ENCODE measurements at places on chromosomes 3 and 15. TPM values are rescaled to one million over a fixed set of nuclear protein-coding genes. Genes with fewer than 3 reads are reported as not detected.

DNA sequence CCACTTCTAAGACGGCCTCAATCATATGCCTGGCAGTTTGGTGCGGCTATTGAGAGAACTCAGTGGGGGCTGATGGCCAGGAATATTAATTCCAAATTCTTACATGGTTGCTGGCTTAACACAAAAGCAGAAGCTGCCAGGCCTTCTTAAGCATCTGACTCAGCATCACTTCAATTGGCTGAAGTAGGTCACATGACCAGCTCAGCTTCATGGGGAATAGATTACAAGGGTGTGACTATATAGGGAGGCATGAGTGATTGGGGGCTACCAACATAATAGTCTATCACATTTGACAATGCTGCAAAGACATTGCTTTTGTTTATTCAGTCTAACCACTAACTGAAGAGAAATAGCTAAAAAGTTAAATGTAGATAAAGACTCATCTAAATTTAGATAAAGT, 101.6 kb upstream of the ANKRD28 start:
- DNase-seq: no peak

- peak; percentile 60 for DNase-seq
Measured at GRCh38 chr15:85667491-85668424, 127.0 kb downstream of the KLHL25 start.

DNA sequence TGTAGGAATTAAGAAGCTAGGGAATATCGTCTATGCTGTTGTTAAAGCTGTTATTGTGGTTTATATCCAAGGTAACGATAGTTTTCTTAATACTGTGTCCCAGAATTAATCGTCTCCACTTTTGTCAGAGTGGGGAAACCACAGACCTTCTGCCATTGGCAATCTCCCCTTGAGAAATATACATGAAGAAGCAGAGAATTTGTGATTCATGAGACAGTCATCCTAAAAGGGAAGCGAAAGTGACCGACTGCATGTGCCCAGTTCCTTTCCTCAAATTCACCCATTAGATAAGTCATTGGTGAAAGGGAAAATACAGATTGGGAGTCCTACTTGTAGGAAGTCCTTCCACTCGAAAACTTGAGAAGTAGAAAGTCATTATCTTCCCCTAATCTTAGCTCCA, 26.6 kb downstream of the DIPK2A start:
- no peak for DNase-seq

- no peak for DNase-seq
Measured at GRCh38 chr15:35062738-35063099, 22.4 kb downstream of the NANOGP8 start.

DNA sequence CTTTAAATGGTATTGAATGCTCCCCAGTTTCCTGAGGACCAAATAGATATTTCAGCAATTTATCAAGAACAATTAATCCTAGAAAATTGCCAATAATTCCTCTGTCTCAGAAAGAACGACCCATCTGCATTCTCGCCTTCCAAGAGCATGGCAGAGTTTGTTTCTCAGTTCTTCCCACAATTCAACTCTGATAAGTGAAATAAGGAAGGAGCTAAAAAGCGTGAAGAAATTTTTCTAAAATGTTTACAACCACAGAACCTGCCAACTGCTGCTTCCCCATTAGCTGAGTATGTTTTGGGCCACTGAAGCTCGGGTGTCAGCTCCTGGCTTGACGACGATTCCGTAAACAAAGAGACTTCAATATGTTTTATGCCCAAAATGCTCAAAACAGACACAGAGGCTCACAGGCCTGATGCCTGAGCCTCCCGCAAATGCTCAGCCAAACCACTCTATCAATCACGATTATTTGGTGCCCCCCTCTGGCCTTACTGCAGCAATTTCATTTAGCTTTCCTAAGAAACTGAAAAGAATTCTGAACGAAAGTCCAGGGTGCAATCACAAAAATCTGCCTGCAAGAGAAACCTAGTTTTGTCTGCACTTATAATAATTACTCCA, 259.2 kb upstream of the CCDC54 start:
- peak; percentile 86 for DNase-seq

DNA sequence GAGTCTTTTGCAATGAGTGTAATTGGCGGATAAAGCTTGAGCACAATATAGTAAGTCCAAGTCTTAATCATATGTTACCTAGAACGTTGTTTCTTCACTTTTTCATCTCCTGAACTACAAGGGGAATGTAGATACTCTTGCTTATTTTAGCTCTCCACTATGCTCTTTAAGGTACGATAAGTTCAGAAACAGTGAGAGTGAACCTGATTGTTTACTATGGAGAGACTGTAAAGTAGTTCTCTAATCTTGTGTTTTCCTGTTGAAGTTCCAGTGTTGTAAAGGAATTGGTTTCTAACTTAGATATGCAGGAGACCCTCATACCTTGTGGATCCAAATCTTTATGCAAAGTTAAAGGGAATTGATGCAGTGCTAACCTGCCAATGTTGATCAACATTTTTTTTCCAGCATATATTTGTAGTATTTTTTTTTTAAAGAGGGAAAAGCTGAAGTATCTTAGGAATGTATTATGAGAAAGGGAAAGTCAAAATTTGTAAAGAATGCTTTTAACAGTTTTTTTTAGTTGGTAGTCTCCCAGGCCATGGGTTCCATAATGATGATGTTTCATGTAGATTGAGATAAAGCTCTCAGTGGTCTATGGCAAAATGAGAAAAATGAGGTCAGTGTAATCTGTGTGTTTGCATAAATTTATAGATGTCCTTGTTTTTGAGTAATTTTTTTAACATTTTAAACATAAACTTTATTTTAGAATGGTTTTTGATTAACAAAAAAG, 14.9 kb downstream of the ATP11B start:
- DNase-seq: no peak

GRCh38 chr3:5929027-5929426, 741.5 kb downstream of the EDEM1 start:
- no peak for DNase-seq

DNA sequence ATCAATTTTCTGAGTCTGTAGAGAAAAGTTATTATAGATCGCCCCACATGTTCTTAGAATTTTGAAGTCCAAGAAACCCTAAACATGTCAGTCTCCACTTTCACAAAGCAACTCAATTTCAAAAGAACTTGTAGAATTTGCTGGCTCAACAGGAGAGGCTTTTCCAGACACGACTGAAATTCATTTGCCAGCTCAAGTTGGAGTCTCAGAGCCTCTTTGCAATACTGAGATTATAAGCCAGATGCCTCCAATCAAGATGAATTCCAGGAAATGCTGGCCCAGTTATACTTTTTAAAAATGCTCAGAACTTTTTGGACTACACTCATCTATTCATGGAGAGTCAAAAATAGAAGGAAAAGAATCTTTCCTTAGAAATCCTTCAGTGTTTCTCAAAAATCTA, 56.9 kb upstream of the NLGN1 start:
- DNase-seq: no peak

- no peak for DNase-seq
Measured at GRCh38 chr3:48661501-48662144, 1.1 kb downstream of the CELSR3 start.

- DNase-seq: no peak
Measured at GRCh38 chr3:27526614-27527315, 42.6 kb upstream of the SLC4A7 start.

- DNase-seq: no peak
Measured at GRCh38 chr15:45572617-45573016, 14.6 kb upstream of the BLOC1S6 start.

DNA sequence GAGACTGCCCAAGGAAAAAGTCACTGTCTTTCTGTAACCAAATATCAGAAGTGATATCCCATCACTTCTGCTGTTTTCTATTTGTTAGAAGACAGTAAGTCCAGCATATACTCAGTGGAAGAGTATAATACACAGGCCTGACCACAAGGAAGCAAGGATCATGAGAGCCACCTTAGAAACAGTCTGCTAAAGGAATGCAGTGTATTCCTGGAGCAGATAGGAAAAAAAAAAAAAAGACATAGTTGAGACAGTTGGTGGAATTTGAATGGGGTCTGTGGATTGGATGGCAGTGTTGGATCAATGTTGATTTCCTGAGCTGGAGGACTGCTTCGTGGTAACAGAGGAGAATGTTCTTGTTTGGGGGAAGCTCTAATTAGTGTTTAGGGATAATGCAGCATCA, 26.5 kb upstream of the FBXL2 start:
- no peak for DNase-seq

GRCh38 chr15:89958107-89958805, 42.9 kb upstream of the ZNF710 start:
- DNase-seq: no peak

GRCh38 chr3:46482632-46483350, 15.0 kb upstream of the RTP3 start:
- peak; percentile 16 for DNase-seq

Gene AMT
- not detected for total RNA-seq

Gene ASB14
- total RNA-seq: not detected

Gene PLA2G4D
- total RNA-seq: not detected

Gene C3orf33
- 2.8 TPM for total RNA-seq

Gene PLA1A
- total RNA-seq: 1.4 TPM
